ENCODE measurements at places on chromosomes 4 and X.

GRCh38 chr4:31592293-31592692 is 872.1 kb downstream of the PCDH7 start:
- DNase-seq: no peak

DNA sequence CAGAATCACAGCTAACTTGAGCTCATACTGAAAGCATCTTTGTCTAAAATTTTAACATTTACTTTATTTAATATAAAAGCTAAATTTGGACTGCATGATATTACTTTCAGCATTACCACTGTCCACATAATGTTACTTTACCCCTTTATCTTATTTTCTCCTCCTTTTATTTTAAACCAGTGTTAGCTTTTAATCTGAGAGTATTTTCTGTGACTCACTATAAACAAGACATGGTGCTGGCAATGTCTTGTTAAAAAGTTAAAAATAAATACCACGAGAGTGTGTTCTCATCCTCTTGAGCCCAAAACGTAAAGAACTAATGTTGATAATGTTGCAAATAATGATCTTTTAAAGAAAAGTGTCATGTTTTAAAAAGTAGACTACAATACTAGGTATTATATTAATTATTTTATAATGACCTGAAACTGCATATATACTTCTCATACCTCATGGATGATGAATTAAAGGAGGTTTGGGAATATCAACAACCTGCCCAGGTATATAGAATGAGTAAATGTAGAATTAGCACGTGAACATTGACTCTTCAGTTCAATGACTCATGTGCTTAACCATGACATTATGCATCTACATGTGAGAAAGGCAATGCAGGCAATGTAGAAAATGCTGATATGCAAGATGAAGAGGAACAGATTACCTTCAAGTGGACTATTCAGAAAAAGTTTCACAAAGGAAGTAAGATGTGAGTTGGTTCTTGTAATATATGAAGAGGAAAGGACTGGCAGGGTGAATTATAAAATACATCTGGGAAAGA is 454.1 kb upstream of the ADGRL3 start:
- DNase-seq: no peak

DNA sequence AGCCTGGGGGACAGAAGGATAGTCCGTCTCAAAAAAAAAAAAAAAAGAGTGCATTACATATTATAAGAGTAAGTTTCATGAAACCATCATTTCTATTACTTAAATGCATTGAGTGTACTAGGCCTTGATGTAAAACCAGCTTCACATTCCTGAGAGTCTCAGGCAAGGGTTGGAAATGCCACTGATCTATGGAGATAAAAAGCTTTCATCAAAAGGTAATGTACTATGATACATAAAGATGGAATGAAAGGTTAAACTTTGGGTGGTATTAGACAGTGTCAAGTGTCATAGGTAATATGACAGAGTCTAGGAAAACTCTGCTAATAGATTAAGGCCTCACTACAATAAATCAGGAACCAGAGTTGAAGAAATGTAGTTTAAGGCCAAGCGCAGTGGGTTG is 7.4 kb downstream of the CFAP97 start:
- no peak for DNase-seq

GRCh38 chr4:175125410-175126068 is 207.4 kb downstream of the ADAM29 start:
- no peak for DNase-seq

DNA sequence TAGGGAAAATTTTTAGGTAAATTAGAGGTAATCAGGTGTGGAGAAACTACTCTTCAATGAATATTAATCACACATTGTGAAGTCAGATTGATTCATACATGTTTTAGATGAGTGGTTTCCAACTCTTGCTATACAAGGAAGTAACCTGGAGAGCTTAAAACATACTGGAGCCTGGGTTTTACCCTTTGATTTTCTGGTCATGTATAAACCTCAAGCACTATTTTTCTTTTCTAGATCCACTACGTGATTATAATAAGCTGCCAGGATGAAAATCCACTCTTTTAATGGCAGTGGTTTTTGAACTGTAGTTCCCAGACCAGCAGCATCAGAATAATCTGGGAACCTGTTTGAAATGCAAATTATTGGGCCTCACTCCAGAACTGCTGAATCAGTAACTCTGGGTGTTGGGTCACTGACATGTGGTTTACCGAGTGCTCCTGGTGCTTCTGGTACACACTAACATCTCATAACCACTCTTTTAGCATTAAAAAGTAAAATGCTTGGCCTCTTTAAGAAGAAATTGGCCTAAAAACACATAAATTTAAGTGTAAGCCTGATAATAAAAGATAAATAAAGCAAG is 63.4 kb downstream of the DCAF12L1 start:
- DNase-seq: no peak

Measured in CMK (cell line).